ENCODE measurements at places on chromosomes 12 and 14. TPM values are rescaled to one million over a fixed set of nuclear protein-coding genes. Genes with fewer than 3 reads are reported as not detected.

DNA sequence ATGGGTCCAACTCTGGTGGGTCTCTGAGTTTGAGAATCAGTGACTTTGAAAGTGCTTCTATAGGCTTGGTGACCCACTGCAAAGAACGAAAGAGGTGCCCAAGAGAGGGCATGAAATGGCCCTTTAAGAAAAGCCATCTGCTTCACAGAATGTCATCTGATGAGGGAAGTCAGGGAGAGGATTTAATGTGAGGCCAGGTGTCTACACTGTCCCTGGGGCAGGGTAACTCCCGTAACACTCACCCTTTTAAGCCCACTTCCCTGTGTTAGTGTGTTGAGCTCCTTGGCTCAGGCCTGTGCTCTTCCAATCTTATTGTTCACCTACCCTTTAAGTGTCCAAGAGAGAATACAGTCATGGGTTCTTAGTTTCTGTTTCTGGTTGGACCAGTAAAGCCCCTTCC is 16.4 kb upstream of the SRSF5 start:
- DNase-seq, result no peak
- H3K36me3 ChIP-seq, result no peaks in the 10 kb centered on the region
- H3K27me3 ChIP-seq, result no peaks in the 10 kb centered on the region
- H3K27ac ChIP-seq, result no peak overlapping the region

DNA sequence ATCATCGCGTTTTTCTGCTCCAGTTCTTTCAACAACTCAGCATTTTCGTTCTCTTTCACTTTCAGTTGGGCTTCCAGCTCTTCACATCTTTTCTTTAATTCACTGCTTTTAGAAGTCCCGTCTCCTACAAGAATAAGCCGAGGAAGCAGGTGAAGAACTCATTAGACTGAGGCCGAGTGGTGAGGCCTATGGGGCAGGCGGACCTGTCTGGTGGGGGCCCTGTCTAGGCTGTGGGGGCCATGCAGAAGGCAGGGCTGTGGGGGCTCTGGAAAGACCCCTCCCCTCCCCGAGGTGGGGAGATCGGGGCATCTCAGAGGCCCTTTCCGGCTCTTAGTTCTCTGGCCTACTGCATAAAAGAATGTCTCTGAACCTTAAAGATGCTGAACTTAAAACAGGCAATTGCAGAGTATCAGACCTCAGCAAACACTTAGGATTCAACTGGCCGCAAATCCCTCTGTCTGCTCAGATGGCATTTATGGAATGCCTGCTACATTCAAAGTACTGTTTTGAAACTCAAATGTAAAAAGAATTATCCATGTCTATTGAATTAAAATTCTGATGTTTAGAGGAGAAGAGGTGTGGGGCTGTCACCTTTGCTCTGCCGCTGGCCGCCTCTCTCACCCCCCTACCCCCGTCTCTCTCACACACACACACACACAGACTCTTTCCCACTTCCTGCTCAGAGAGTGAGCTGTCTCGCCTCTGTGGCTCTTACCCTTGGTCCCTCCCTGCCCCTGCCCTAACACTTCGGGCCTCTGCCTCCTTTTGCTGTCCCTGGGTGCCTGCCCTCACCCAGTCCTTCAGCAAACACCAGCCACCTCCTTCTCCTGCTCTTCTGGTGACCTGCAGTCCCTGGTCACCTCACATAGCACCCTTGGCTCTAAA is 34.7 kb downstream of the CCDC92 start:
- no peak overlapping the region for H3K4me3 ChIP-seq
- H3K27ac ChIP-seq, result no peak overlapping the region
- H3K27me3 ChIP-seq, result no peaks in the 10 kb centered on the region
- H3K36me3 ChIP-seq, result peaks cover 7% of the 10 kb centered on the region
- no peak for DNase-seq

- no peak overlapping the region for H3K4me3 ChIP-seq
- H3K4me1 ChIP-seq, result no peaks in the 10 kb centered on the region
- no peak for DNase-seq
- H3K36me3 ChIP-seq, result no peaks in the 10 kb centered on the region
Observed at GRCh38 chr12:1639538-1639937, 10.5 kb downstream of the WNT5B start.

The KLRK1 gene
- 2.3 TPM for total RNA-seq

DNA sequence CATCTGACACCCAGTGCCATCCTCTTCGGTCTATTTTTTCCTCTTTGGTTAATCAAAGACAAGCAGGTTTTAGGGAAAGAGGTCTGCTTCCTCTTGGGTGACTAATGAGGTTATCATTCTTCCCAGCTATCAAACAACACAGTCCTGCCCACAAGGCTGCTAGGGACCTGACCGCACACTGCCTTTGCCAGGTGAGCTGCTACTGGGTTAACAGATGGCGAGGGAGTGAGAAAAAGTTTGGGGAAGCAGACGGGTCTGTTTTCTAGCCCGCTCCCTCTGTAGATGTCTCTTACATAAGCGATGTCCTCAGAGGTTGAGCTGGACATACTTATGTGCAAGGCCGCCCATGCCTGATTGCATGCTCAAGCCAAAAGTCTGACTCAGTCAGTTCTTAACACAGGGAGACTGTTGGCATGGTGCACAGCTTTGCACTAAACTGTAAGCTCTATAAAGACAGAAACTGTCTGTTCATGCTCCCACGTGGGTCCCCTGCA is 94.1 kb downstream of the SLC15A4 start:
- H3K27ac ChIP-seq, result no peak overlapping the region
- no peaks in the 10 kb centered on the region for H3K27me3 ChIP-seq
- H3K4me3 ChIP-seq, result no peak overlapping the region
- H3K4me1 ChIP-seq, result no peaks in the 10 kb centered on the region
- H3K36me3 ChIP-seq, result no peaks in the 10 kb centered on the region

DNA sequence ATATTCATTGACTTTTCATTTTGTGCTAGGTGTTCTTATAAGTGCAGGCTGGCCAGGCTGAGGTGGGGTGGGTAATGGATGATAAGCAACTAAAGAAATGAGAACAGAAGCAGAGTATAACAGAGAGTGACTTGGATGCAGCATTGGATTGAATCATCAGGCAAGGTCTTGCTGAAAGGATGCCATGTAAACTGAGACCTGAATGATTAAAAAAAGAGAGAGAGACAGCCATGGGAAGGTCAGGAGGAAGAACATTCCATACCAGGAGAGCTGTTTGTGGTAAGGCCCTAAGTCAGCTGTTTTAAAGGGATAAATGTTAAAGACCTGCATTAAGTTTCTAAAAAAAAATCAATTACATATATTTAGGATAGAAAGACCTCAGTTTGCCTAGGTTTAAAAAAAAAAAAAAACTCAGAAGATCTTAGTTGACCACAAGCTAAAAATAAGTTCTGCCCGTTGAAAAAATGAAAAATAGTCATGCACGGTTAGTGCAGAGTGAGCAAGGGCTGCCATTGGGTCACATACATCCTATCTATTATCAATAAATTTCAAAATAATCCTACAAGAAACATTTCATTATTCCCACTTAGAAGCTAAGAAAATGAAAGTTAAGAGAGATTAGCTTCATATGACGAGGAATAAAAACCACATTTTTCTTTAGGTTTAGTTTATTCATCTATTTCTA is 37.2 kb downstream of the IFNG start:
- no peak overlapping the region for H3K4me3 ChIP-seq
- no peaks in the 10 kb centered on the region for H3K4me1 ChIP-seq
- no peak for DNase-seq

The SLCO1B1 gene
- not detected for total RNA-seq

DNA sequence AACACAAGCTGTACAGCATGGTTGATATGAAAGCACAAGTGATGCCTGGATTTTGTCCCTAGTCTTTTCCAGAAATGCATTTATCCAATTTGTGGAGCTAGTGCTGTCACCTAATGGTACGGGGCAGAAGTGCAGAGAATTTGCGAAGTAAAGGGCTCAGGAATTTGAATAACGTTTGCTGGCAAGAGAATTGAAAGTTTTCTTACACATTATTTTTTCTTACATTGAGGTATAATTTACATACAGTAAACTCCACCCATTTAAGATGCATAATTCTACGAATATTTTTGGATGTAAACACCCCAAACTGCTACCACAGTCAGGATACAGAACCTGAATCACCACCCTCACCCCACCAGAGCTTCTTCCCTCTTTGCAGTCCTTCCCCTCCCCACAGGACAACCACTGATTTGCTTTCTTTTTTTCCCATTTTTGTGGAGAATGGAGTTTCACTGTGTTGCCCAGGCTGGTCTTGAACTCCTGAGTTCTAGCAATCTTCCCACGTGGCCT is 3.5 kb downstream of the AICDA start:
- no peak overlapping the region for H3K27ac ChIP-seq
- no peaks in the 10 kb centered on the region for H3K36me3 ChIP-seq
- H3K27me3 ChIP-seq, result peaks cover 36% of the 10 kb centered on the region
- peaks cover 10% of the 10 kb centered on the region for H3K4me1 ChIP-seq
- DNase-seq, result peak; percentile 55

GRCh38 chr14:79781882-79782281 is 429.4 kb downstream of the DIO2 start:
- no peaks in the 10 kb centered on the region for H3K4me1 ChIP-seq
- no peak for DNase-seq
- no peaks in the 10 kb centered on the region for H3K27me3 ChIP-seq
- H3K4me3 ChIP-seq, result no peak overlapping the region
- H3K36me3 ChIP-seq, result no peaks in the 10 kb centered on the region

The SLC38A4 gene
- not detected for total RNA-seq

- no peak for DNase-seq
- no peak overlapping the region for H3K27ac ChIP-seq
- H3K36me3 ChIP-seq, result peaks cover 6% of the 10 kb centered on the region
- peaks cover 18% of the 10 kb centered on the region for H3K27me3 ChIP-seq
- no peaks in the 10 kb centered on the region for H3K4me1 ChIP-seq
- no peak overlapping the region for H3K4me3 ChIP-seq
Observed at GRCh38 chr14:20799456-20799891, 3.2 kb downstream of the RNASE1 start.

GRCh38 chr12:3140284-3140683 is 63.1 kb downstream of the TSPAN9 start:
- no peak for DNase-seq
- H3K36me3 ChIP-seq, result no peaks in the 10 kb centered on the region
- peaks cover 5% of the 10 kb centered on the region for H3K4me1 ChIP-seq
- no peaks in the 10 kb centered on the region for H3K27me3 ChIP-seq
- H3K27ac ChIP-seq, result no peak overlapping the region

The ASCL1 gene
- not detected for total RNA-seq

The P2RX2 gene
- not detected for total RNA-seq

GRCh38 chr14:94307410-94307992 is 14.4 kb upstream of the SERPINA10 start:
- H3K4me3 ChIP-seq, result no peak overlapping the region
- peaks cover 6% of the 10 kb centered on the region for H3K36me3 ChIP-seq
- DNase-seq, result peak; percentile 45
- no peaks in the 10 kb centered on the region for H3K4me1 ChIP-seq
- no peak overlapping the region for H3K27ac ChIP-seq

The NKX2-1 gene
- total RNA-seq, result not detected

DNA sequence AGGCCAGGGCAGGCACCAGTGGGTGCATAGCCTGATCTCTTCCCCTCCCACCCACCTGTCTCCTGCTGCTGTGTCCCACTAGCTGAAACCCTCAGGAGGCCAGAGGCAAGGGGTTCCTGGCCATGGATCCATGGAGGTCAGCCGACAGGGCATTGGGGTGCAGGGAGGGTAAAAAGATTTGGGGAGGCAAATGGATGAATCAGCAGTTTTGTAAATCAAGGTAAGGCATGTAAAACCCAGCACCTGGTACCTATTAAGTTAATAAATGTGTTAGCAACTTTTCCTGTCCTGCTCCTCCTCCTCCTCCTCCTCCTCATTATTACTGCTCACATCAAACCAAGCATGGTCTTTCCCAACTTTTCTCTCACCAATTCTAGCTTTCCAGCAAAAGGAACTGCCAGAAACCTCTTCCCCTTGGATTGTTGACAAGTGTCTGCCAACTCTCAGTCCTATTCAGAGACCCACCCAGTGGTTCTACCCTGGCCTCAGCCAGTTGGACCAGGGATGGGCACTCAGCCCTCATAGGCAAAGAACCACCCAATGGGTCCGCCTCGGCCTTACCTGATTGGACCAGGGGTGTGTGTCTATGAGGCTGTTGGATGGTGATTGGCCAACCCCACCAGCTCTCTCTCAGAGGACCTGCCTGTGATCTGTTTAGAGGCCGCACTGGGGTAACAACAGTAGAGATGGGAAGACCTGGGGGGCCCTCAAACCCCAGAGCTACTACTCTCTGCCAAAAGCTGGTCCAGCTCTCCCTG is 155.7 kb upstream of the GSC start:
- no peak overlapping the region for H3K27ac ChIP-seq
- no peak overlapping the region for H3K4me3 ChIP-seq
- DNase-seq, result no peak
- no peaks in the 10 kb centered on the region for H3K36me3 ChIP-seq
- H3K4me1 ChIP-seq, result no peaks in the 10 kb centered on the region

DNA sequence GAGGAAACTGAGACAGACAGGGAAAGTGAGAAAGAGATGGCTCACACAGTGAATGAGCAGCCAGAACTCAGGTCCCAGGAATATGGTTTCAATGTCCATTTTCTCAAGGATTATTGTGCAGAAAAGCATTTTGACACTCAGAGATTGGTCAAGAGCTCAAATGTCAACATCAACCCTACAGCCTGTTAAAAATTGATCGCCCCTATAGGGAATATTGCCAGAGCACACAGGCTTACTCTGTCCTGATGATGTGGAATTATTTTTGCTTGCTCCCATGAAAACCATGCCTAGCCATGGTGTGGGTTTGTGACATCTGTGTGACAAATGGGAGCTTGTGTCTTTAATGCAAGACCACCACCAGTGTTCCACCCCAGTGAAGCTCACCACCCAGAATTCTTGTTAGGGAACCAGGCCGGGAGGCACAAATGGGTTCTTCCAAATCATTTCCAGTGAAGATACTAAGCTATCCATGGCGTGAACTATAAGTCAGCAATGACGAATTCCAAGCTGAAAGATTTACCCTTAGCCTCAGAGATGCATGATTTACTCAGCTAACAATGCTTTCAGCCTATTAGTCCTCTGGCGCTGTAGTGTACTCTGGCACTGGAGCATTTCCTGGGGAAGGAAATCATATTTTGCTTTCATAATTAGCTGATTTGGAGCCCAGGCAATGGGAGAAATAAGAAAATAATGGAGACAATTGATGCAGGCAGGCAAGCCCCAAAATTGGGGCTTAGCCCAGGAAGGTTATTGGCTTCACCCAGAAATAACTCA is 1188.2 kb upstream of the TMEM132C start:
- H3K36me3 ChIP-seq, result no peaks in the 10 kb centered on the region
- H3K4me3 ChIP-seq, result no peak overlapping the region
- H3K27ac ChIP-seq, result no peak overlapping the region
- no peaks in the 10 kb centered on the region for H3K27me3 ChIP-seq
- DNase-seq, result no peak
